ENCODE measurements at places on chromosomes 16 and 17.

GRCh38 chr16:53913099-53913870, 209.3 kb downstream of the FTO start:
- DNase-seq: peak; percentile 16

- DNase-seq: no peak
These were observed 52.2 kb downstream of the SDK2 start for GRCh38 chr17:73592079-73592415.

GRCh38 chr16:25905810-25906209, 214.1 kb downstream of the HS3ST4 start:
- DNase-seq: no peak

GRCh38 chr16:89890886-89891657, 17.7 kb downstream of the TCF25 start:
- DNase-seq: no peak

- DNase-seq: no peak
These were observed 29.5 kb downstream of the SBK1 start for GRCh38 chr16:28321700-28322411.

- peak; percentile 99 for DNase-seq
These were observed at the start of gene DNAH2 for GRCh38 chr17:7716901-7717755. Gene DNAH2 (plus strand): TSS chr17:7717744. CDS start chr17:7719735, 1,991 bp downstream.

DNA sequence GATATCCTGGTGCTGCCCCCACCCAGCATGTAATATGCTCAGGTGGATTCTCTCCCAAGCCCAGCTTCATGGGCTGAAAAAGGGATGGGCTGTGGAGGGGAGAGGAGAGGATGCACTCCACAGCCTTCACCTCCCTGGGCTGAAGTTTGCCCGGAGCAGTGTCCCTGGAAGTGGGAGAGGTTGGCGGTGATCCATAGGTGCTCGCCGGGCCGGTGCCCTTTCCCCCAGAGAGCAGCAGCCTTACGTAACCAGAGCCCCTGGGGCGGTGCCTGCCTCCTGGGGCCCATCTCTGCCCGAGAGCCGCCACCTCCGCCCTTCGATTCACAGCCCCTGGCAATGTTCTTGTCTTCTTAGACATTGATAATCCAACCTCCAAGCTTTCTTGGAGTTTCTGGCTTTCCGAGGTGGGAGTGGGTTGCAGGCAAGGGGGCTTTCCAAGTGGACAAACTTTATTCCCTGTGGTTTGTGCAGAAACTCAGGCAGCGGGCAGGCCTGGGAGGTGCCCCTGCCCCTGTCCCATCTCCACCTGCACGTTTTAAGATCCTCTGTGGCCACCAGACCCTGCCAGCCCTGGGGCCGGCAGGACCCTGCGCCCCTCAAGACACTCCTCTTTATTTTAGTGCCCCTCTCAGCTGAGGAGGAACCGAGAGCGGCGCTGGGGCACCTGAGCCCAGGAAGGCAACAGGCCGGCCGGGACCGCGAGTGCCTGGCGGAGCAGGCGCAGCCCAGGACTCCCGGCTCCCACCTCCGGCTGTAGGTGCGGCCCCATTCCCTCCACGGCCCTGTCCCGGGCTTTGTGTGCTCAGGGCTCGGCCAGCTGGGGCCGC, 3.1 kb upstream of the WDR90 start:
- no peak for DNase-seq

GRCh38 chr17:79092567-79092966, 17.9 kb downstream of the ENGASE start:
- no peak for DNase-seq

GRCh38 chr16:49023050-49023449, 258.6 kb downstream of the CBLN1 start:
- peak; percentile 42 for DNase-seq

GRCh38 chr16:2785101-2785991, 2.0 kb downstream of the PRSS33 start:
- peak; percentile 13 for DNase-seq

DNA sequence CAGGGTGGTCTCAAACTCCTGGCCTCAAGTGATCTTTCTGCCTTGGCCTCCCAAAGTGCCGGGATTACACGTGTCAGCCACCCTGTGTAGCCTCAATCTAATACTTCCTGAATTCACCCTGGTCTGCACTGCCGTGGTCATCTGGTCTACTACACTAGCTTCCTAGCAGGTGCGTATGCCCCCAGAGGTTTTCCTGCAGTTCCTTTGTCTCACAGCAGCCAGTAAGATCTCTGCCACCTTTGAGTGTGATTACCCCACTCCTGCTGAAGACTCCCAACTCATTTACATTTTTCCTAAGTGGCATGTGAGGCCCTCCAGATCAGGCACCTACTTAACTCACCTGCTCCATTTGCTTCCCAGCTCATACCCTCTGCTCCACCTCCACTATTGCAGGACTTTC, 5.1 kb upstream of the DDX19A start:
- DNase-seq: no peak
